ENCODE measurements at places on chromosomes 11 and 22.

DNA sequence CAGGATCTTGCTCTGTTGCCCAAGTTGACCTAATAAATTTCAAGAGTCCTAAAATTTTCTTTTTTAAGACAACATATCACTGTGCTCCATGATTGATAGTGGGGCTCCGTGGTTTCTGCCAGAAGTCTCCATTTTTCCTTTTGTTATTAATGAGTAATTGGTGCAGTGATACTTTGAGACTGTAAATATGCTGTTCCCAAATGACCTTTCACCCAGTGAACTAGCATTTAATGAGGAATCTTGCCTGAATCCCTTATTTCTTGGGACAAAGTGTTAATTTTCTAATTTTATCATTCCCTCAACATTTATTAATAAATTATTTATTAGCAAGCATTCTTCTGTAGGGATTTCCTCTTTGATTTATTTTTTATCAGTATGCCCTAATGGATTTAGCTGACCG, 2.3 kb upstream of the DHCR7 start:
- no peak for DNase-seq

DNA sequence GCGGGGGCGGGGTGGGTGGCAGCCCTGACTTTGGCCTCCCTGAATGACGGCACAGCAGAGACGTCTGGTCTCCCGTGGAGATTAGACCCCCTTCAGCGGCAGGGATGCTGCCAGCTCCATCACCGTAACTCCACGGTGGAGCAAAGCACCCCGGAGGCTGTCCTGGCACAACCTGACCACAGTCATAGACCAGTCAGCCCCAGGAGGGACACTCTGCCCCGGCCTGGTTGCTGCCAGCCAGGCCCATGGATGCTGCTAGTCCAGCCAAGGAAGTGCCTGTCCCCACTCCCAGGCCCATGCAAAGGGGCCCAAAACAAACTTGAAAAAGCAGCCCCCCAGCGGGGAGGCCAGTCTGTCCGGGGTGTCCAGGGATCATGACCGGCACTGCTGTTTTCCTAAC, 11.5 kb upstream of the ANO1 start:
- DNase-seq = no peak

GRCh38 chr11:6204706-6205105, 651 bp upstream of the C11orf42 start:
- DNase-seq = no peak

DNA sequence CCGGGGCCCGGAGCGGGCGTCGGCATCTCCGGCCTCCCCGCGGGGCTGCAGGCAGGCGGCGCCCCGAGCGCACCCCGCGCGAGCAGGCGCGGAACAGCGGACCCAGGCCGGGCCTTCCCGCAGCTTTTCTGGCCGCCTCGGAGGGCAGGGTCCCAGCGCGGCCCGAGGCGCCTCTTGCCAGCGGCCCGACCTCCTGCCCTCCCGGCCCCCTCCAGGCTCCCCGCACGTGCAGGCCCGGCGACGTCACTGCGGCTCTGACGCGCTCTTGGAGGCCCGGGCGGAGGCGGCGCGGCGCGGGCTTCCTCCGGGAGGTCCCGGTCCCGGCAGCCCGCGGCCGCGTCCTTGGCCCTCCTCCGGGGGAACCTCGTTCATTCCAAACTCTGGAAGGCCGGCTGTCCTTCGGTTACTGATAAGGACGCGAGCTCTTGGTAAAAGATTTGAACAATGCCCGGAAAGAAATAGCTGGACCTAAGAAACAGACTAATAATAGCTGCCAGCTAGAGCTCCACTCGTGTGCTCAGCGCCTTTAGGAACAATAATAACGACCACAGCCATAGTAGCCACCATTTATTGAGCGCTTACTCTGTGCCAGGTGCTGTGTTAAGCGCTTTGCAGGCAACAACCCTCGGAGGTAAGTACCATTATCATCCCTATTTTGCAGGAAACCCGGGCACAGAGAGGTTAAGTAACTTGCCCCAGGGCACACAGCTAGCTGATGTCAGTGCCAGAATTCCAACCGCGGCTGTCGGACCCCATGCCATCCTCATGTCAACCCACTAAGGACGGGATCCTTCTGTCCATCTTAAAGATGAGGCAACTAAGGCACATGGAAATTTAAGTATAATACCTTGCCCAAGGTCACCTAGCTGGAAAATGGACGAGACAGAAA, 39.1 kb upstream of the CREB3L1 start:
- peak; percentile 85 for DNase-seq

DNA sequence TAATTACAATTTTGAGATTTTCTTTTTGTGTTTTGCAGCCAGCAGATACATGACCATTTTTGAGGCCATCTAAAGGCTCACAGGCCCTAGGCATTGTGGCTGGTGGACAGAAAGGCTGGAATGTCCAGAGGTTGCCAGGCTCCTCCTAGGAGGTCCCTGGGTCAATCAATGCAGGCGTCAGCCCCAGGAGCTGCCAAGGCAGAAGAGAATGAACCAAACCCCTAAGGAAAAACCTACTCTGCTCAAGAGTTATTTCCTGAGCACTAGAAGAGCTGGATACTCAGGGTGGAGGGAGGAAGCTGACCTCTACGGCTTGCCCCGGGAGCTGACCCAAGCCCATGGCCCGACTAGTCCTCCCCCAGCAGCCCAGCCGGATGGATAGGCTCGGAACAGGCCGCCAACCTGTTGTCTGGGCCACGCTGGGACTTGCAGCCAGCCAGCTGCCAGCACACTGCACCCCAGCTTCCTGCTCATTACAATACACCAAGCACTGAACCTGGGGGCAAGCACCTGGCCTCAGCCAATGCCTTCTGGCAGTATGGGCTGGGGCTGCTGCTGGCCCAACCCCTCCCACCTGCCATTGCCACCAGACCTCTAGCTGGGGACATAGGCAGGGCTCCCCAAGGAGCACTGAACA, 5.7 kb upstream of the SCGB1A1 start:
- DNase-seq = no peak

GRCh38 chr11:124440608-124441007, 4.9 kb downstream of the OR8B8 start:
- DNase-seq = no peak

DNA sequence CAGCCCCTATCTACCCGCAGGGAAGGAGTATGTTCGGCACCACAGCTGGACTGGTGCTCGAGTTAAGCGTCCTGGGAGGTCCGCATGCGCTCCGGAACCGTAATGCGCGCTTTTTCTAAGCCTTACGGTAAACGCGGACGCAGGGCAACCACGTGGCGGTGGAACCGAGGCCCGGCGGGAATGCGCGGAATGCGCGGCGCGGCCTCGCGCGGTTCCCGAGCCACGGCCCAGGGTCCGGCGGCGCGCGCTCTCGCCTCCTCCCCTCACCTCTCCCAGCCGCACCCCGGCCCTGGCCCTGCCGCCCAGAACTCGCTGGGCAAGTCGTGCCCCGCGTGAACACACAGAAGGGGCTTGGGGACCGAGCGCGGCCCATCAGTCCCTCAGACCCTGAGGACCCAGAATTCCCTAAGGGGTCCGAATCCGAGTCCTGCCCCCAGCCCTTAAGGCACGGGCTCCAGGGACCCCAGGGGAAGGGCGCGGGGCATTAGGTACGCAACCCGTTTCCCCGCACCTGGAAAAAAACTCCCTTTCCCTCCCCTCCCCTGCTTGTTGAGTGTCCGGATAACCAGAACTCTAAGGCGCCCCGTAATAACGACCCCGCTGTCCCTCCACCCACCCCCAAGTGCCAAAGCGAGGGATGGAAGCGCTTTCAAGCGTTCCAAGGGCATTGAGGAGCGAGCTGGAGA, 4.3 kb upstream of the CCND1 start:
- DNase-seq = peak; percentile 86

DNA sequence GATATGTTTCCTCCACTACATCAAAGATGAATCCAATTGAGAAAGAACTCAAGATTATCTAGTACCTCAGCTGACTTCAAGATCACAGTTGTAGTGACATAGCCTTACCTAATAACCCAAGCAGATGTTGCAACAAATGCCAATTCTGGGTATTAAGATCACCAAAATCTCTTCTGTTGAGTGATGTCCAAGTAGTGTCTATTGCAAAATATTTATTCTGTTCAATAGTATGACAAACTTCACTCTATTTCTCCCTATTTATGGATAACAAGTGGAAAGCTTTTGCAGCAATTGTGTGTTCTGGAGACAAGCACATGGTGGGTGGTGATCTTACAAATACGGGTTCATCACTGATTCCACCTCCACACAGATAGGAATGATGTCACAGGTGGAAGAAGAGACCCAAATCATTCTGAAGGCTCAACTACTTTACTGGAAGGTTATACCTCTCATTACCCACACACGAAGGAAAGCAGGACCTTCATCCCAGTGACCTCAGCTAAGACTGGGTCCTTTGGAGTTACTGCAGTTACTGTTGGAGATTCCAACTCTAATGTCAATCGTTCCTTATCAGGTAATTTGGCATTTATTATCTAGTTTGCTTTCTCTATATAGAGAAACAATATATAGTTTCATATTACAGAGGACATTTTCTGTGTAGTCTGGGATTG, 72.0 kb downstream of the CD44 start:
- DNase-seq = no peak

- DNase-seq = no peak
Observed at GRCh38 chr11:69655479-69656428, 14.8 kb downstream of the CCND1 start.

DNA sequence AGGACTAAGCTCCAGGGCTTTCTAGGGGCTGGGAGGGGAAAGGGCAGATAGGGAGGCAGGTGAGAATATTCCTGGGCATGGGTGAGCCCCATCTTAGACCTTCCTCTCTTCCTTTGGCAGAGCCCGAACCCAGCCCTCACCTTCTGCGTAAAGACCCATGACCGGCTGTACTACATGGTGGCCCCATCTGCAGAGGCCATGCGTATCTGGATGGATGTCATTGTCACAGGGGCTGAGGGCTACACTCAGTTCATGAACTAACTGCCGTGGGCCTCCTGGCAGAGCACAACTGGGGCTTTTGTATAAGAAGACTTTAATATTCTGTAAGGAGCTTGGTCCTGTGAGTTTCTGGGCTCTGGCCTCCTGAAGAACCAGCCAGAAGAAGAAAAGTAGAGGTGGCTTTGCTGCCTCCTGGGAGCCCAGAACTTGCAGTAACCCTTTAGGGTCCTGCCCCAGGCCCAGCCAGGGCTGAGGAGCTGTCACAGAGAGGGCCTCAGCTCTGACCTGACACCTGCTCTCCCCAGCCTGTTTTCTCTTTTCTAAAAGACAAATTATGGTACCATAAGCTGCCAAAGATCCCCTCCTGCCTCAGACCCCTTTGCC, 22.8 kb downstream of the TREH start:
- no peak for DNase-seq

- DNase-seq = no peak
Observed at GRCh38 chr11:85759915-85760314, 51.0 kb downstream of the SYTL2 start.

DNA sequence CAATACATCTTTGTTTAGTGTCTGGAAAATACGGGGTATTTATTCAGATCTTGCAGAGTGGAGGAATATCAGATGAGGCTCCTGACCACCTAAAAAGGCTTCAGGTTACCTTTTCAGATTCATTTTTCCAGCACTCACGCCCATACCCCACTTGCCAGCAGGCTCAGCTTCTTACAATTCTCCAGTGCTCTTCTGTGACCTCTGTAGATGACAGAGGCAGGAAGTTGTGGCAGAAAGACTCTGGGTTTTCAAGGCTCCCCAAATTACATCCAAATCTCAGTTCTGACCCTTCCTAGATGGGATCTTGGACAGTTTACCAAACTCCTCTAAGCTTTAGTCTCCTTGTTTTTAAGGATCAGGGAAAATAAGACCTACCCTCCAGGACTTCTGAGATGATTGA, 61.1 kb downstream of the SYTL2 start:
- DNase-seq = no peak

- peak; percentile 80 for DNase-seq
Observed at GRCh38 chr11:93537049-93537448, 6.1 kb downstream of the SMCO4 start.

Measured in left ventricle myocardium superior (tissue), 1 donor.